CD4-positive, alpha-beta T cell treated with Interleukin-4 for 1 hour (primary cell): ENCODE measurements at places on chromosomes 4 and X.

GRCh38 chr4:84530871-84531270 is 31.8 kb upstream of the NKX6-1 start:
- no peak for DNase-seq

DNA sequence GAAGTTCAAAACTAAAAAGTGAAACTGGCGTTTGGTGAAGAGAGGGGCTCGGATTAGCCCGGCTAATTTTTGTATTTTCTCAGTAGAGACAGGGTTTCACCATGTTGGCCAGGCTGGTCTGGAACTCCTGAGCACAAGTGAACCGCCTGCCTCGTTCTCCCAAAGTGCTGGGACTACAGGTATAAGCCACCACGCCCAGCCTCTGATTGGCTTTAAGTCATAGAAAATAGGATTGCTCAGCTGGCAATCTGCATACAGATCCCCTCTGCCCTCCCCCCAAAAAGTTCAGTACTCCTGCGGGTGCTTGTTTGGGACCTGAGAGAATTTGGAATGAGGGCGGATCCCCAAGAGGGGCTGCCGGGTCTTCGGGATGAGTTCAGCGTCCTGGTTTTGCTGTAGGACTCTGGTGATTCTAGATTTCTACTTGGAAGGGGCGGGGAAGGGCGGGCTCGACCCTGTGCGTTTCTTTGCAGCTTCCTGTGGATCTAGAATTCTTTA is 537 bp upstream of the PRKX start:
- no peak for DNase-seq

GRCh38 chr4:110527156-110527555 is 51.2 kb downstream of the ENPEP start:
- DNase-seq = no peak

GRCh38 chr4:6782147-6782845 is at the start of gene KIAA0232:
Gene KIAA0232, plus strand, starts transcription at chr4:6782727. Its CDS starts 41,727 bp downstream, at chr4:6824454.
- DNase-seq = peak; percentile 93

DNA sequence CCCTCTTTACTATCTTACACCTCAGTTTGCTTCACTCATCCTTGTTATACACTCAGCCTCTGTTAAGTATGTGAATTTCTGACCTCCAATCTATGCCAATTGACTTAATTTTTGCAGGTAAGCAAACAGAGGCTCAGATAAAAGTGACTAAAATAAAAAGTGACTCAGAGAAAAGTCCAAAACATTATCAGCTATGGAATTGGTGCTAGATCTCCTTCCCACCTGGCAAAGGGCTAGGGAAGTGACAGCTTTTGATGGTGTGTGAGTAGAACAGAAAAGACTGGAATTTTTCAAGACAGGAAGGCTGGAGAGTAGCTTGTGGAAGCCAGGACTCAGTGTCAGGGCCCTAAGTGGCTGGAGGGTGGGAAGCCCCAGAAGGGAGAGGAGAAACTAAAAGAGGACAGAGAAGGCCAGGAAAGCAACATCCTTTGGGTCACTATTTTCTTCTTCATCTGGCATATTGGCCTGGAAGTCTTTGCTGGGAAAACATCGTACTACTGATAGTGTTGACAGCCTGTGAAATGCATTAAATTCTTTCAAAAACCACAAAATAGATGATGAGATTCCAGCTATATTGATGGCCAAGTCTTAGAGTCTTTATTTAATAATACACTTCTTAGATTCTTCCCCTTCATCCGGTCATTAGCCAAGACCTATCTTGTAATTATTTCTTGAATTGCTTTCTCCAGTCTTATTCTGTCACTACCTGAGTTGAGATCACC is 392.8 kb downstream of the RAPGEF2 start:
- no peak for DNase-seq

DNA sequence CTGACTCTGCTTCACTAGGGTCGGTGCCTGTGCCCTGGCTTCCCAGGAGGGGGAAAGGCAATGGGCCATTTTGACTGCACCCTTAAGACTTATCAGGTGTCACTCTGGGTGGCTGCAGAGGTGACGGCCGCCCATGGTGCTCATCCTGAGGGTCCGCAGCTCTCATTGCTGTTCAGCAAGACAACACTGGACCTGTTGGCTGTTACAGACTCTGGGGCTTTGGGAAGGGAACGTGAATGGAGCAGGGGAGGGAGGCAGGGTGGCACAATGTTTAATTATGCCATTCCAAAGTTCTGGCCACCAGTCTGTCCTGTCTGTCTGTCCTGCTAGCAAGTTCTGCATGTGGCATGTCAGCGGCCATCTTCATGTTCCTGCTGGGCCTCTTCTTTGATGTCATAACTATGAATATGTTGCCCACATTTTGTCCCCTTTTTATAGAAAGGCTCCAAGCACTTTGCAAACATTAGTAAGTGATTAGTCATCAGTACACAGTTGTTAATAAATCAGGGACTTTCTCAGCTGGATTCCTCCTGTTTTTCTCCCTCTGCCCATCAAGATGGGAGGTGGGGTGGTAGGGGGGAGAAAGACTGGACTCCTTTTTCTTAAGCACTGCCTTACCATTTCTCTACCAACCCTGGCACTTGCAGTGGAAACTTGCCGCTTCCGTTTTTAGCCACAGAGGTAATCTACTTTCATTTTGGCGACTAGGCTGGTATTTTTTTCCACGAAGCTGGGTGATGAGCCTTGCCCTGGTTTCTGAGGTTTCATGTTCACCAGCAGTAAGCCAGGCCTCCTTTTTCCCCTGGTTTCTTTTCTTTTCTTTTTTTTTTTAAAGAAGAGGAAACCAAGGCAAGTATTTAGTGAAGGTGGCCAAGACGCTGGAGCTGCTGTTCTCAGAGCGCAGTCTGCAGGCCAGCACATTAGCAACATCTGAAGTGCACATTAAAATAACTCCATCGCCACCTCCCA is 88.6 kb upstream of the TRIM2 start:
- peak; percentile 76 for DNase-seq

DNA sequence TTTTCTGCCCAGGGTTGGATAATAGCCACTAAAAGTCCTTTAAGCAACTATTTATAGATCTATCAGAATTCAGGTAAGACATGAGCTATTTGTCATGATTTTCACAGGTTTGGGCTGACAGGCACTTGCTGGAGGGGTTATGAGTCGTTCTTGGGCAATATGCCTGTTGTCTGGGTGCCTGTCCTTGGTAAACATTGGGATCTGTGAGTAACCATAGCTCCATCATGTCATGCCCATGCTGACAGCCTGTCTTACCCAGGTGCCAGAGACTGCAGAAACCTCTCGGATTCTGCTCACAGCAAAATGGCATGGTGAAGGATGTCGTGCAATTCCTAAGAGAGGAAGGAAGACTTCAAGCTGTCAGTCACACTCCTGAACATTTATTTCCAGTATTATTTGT is 116.0 kb upstream of the PUDP start:
- DNase-seq = no peak

DNA sequence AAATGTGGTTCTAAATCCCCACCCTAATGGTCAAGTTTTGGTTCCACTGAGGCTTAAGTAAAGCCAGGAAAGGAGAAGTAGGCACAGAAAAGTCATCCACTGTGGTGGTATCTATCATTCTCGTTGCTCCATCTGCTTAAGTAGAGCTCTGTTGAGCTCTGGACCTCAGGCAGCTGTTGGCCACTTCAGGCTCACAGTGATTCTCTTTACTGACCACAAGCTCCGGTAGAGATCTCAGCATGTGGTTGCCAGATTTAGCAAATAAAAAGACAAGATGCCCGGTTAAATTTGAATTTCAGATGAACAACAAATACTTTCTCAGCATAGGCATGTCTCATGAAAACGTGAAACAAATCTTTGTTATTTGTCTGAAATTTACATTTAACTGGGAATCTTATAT is 132.3 kb upstream of the PTCHD1 start:
- DNase-seq = no peak

DNA sequence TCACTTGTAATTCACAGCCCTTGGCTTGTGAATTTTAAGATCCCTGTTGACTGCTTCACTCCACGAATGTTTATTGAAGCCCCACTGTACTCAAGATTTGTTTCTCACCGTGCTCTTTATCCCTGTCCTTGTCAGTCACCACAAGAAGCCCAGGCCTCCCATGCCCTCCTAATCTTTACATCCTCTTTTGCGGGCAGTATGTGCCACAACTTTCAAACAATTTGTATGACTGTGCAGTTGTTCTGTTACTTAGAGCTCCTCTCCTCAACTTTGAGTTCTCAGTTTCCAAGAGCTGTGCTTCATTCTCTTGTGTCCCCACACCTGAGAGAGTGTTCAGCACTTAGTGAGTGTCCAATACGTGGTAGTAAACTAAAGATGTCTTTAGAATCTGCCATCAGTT is 467.7 kb downstream of the NKX6-1 start:
- DNase-seq = no peak

GRCh38 chr4:29853833-29854232 is 866.3 kb upstream of the PCDH7 start:
- no peak for DNase-seq

DNA sequence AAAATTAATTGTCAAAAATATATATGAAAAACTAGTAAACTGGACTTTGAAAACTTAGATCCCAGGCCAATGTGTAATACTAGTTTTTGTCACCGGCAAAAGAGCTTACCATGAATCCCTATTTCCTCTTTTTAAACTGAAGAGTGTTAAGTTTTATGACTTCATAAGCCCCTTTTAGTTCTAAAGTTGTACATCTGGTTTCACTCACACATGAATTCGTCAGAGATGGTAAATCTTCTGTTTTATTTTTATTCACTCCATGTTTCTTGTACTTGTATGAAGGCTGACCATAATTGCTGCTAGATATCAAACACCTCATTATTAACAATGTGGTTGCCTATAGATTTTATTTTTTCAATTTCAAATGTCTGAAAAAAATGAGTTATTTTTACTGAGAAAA is 827.9 kb downstream of the PCDH7 start:
- no peak for DNase-seq

DNA sequence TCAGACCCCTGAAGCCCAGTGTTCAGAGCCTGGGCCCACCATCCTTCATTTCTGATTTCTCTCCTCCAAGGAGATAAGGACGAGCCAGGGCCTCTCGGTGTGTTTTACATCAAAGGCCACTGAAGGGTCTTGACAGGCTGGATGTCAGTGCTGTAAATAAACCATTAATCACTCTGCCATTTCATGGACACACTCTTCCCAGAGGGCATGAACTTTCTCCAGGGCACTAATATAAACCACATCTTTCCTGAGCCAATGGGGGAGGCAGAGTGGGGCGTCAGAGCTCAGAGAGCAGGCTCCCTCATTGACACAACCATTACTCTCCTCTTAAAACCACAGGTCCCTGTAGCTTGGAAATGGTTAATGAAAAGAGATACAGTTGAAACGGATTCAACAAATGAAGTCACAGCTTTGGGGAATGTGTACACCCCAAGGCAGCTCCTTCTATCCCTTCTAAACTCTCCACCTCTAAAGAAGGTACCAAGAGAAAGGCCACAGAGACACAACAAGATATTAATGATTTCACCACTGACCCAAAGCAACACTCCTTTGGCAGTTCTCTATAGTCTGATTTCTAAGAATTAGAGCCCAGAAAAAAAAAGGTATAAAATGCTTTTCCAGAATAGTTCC is 200.6 kb downstream of the CHIC2 start:
- no peak for DNase-seq

- no peak for DNase-seq
These were observed 1.5 kb downstream of the GPR101 start for GRCh38 chrX:137032341-137032694.

- no peak for DNase-seq
These were observed 527.0 kb downstream of the GRID2 start for GRCh38 chr4:92830771-92831170.

GRCh38 chr4:145618210-145618931 is 814 bp upstream of the MMAA start:
- peak; percentile 54 for DNase-seq

DNA sequence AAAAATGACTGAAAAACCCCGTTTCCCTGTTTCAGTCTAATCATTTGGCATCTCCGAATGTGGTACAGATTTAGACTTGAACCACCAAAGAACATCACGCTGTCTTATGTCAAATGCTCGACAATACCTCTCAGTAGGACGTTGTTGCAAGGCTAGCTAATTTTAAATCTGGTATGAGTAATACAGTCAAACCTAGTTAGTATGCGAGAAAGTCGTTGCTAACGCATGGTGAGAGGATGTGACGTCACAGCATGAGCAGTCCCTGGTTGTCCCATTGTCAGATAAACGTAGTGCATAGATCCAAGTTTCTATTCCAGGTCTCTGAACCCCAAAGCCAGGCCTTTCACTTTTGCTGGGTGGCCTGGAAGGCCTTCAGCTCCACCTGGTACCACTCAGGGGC is 44.7 kb downstream of the SETD7 start:
- DNase-seq = no peak

DNA sequence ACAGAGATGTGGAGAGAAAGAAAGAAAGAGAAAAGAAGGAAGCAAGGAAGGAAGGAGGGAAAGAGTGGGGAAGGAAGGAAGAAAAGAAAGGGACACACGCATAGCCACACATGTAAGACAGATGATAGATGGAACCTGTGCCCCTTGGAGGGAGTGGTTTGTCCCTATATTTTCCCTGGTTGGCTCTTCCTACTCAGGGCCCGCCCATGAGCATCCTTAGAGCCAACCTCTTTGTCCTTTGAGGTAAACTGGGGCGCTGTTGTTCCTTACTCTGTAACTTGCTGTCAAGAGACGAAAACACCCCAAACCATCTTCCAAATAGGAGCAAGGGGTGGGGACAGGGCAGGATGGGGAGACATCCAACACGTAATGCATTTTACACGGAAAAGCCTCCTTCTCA is 220.9 kb downstream of the MAML3 start:
- no peak for DNase-seq

DNA sequence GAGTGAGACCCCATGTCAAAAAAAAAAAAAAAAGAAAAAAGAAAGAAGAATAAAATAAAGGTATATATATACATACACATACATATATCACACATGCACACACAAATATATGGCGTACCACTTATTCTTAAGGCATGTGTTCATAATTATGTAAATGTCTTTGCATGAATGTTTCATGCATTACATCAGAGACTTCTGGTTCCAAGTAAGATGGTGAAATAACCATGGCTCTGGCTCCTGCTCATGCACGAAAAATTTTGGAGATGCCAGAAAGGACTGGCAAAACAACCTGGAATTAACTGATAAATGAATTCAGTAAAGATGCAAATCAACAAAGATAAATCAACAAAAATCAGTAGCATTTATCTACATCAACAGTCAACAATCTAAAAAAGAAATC is 19.7 kb upstream of the FHIP1A start:
- no peak for DNase-seq
